CD4-positive, alpha-beta T cell treated with Interleukin-17A for 4 hours (primary cell): ENCODE measurements at places on chromosomes 6 and 20.

GRCh38 chr6:137641474-137642077 lies 147.4 kb upstream of the OLIG3 start:
- peak; percentile 78 for DNase-seq

DNA sequence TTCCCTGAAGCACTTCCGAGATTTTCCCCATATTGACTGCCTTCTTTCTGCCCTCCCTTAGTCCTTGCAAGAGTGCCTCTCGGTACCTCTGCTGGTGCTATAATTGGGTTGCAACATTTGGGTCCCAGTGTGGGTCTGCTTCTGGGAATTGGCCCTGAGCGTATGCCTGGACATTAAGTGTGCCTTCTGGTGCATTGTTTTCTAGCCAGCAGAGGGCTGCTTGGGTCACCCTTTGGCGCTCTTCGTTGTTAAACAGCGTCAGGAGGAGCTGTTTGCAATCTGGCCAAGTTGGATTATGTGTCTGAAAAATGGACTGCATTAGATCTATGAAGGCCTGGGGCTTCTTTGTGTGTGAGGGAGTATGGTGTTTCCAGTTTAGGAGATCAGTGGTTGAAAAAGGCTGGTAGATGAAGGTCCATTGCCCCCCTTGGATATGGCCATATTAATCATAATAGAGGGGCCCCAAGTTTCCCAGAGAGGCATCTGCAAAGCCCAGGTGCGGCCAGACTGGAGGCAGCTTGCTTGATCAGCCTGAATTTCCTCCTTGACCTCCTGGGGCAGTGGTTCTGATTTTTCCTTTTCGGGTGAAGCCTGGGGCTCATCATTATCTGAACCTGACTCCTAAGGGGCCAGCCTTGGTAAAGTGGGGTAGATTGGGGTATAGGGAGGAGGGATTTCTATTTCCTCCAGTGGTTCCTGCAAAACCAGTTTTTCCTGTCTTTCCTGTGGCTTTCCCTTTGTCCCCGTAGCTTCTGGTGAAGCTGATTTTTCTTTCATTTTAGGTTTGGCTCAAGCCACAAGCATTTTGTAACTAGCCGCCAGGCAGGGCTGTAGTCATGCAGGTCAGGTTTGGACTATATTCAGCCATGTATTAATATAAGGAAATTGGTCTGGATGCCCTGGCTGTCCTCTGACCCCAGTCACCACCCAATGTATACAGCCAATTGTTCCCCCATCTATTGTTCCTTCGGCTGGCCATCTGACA lies 85.4 kb upstream of the GPR6 start:
- no peak for DNase-seq

GRCh38 chr6:111775145-111775922 lies 97.9 kb downstream of the FYN start:
- no peak for DNase-seq

DNA sequence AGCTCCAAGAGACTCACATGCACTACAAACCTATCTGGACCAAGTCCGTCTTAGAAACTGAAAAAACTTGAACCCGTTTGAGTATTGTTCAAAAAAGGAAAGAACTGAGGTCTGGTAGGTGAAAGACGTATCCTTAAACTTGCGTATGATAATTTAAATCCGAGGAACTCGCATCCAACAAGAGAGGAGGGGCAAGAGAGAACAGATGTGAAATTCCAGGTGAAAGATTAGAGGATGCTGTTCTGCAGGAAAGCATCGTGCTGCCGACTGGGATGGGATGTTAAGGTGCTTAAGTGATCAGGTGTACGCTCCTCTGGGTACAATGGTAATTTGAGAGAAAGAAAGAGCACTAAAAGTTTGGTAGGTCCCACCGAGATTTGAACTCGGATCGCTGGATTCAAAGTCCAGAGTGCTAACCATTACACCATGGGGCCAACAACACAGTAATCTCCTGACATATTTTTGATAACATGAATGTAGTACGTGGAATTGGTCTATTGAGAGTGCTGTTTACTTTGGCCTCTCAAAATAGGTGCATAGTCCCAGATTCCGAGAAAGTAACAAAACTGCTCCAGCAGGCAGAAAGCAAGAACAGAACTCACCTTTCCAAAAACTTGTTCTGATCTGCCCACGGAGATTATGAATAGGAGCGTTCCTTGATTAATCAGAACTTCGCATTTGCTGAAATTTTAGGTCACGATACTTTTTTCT lies 53.5 kb upstream of the BTN3A2 start:
- DNase-seq: peak; percentile 64

DNA sequence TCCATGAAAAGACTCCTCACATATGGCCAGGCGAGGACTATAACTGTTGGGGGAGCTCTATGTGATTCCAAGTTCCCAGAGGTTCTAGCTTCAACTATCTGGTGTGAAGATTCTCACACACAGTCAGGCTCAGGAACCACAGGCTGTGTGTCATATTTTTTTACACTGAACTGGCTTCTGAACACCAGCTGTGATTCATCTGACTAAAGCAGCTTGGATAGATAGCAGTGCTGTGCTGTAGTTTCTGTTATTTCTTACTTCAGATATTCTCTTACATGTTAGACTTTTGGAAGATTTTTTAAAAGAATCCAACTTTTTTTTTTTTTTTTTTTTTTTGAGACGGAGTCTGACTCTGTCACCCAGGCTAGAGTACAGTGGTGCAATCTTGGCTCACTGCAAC lies 140.7 kb upstream of the MCHR2 start:
- DNase-seq: no peak

GRCh38 chr6:159633196-159633595 lies 59.8 kb downstream of the SOD2 start:
- no peak for DNase-seq

DNA sequence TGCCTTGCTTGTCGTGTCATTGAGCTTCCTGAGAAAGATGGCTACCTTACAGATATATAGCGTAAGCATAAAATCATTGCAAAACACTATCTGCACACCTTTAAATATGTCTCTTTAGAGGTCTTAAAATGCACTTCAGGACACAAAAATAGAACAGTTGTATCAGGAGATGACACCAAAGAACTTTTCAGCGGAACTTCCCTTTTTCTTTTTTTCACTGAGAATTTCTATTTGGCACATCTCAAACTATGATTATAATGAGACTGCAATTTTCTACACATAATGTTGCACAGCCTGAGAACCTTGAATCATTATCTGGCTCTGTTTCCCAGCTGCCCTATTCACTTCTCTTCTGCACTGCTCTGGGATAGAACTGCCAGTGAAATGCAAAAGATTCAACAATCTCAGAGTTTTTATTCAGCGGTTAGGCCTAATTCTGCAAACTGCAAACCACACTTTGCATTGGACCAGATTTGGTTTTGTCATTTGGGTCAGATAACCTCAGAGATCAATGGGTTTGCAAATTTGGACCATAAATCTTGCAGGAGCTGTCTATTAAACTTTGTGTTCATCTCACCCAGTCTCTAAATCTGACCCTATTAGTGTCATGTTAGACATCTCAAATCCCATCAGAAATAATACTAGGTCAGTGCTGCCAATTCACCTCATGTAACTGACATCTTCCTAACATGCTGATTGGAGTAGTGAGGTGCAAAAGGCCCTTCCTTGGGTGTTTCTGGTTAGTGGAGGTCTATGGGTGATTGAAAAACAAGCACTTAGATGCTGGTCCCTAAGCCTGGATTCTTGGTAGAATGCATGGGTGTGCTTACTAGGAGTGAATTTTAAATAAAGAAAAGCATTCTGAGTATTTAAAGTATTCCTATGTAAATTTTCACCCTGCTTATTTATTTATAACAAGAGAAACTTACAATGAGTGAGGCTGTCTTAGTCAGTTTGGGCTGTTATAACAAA lies 382.7 kb downstream of the UTRN start:
- DNase-seq: no peak

- DNase-seq: no peak
These were observed 158.6 kb downstream of the RPS12 start for GRCh38 chr6:132972971-132973370.

DNA sequence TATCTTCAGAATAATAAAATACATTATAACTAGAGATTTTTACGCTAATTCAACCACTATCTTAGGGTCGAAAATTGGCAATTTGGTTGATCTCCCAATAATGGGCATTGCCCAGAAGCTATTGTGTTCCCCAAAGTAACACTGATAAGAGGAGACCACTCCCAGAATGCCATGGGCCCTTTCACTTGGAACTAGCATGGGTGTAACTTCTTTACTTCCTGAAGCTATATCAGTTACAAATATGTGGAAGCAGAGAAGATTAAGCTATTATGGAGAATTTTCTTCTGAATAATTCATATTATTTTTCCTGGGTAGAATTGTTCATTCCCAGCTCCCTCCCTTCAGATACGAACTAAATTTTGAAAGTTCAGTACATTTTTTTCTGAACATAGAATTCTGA lies 48.2 kb upstream of the JAG1 start:
- DNase-seq: no peak

DNA sequence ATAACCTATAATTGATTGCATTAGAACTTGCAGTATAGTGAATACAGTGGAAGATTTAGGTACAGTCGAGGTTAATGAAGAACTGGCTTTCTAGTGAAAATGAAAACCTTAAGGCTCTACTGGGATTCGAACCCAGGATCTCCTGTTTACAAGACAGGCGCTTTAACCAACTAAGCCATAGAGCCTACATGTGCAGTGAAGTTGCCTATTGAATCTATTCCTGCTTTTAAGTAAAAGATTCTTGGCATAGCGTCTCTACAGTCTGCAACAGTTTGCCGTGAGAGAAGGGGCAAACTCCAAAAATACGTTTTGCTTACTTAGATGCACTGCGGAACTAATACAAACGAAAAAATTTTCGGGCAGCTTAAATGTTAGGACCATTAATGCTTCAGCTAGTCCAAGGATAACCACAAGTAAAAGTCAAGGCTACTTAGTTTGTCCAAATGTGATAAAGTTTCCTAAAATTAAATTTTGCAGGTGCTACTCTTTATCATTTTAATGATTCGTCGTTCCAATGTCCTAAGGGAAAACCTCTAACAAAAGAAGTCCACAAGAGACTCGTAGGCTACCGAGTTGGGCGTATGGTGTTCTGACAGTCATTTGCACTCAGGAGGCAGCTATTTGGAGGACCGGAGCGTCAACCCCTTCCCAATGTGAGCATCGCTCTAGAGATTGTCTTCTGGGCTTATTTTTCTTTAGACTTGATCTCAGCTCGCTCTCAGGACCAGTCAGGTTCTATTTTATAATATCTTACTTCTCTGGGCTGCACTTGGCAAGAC lies 31.3 kb upstream of the ZSCAN23 start:
- DNase-seq: no peak

DNA sequence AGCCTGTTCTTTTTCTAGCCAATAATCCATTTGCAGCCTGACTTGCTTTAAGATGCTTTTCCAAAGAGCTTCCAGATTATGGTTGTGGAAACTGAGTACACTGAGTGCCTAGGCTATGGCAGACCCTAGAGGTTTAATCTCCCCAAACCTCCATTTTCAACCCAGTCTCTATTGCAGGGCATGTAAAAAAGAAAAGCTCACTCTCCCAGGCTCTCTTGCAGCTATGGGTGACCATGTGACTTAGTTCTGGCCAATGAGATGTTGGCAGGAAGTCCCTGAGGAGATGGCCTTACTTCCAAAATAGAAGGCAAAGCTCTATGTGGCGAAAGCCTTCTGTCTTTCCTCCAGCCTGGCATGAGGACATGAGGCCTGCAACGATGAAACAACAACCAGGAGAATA lies 3.8 kb downstream of the PDRG1 start:
- no peak for DNase-seq

- DNase-seq: peak; percentile 61
These were observed 482 bp downstream of the DDR1 start for GRCh38 chr6:30884521-30885480.

GRCh38 chr6:63805808-63806572 lies 170.4 kb downstream of the PHF3 start:
- DNase-seq: no peak

DNA sequence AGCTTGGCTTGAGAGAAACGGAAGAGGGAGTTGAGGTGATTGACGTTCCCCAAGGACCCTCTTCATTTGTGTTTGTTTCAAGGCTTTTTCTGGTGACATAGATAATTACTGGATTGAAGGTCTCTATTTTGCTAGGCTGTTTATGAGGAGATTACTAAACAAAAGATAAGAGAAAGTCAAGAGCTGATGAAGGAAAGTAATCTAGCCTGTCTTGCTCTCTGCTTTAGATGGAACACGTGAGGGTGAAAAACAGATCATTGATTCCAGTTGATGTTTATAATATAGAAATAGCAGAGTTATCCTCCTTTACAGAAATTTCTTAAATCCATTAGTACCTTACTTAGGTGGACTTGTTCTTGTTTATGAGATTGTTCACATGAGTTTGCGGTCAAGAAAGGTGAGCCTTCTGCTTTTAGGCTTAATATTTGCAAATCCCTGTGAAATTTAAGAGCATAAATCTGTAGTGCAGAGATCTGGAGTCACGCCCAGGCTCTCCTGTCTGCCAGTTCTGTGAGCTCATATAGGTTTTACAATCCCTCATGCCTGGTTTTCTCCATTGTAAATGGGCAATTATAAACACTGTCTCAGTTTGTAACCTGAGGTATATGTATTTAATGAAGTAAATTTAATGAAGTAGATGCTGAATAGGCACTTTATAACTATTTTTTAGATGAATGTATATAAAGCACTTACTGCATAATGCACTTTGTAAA lies 272.8 kb downstream of the NKAIN2 start:
- DNase-seq: no peak

DNA sequence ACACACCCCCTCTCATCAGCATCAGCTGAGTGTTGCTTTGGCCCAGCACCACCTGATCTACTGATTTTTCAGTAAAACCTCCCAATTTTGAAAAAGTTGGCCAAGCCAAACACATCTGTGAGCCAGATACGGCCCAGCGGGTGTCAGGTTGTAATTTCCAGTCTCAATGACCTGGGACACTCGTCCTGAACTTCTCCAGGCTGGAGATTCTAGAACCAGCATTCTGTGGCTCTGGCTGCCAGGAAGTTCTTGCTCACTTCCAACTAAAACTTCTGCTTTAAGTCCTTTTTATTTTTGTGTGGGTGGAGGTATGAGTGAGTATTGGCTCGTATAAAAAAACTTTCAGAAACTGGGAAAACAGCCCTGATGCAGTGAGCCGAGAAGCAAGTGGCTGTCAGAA lies 5.1 kb downstream of the KIAA1755 start:
- no peak for DNase-seq
